ENCODE measurements at places on chromosomes 2 and 18. TPM values are rescaled to one million over a fixed set of nuclear protein-coding genes. Genes with fewer than 3 reads are reported as not detected.

ASPRV1 gene
- total RNA-seq = 0.46 TPM

NTSR2 gene
- not detected for total RNA-seq

DSG4 gene
- total RNA-seq = not detected

CHST10 gene
- 6.0 TPM for total RNA-seq

ACMSD gene
- total RNA-seq = not detected

ZBTB7C gene
- total RNA-seq = 0.46 TPM

NRP2 gene
- total RNA-seq = 54.9 TPM

MPPE1 gene
- 32.6 TPM for total RNA-seq

ANKRD29 gene
- total RNA-seq = 2.0 TPM

RPE gene
- total RNA-seq = 88.4 TPM

OTX1 gene
- not detected for total RNA-seq

STAT4 gene
- 0.56 TPM for total RNA-seq

RUFY4 gene
- not detected for total RNA-seq

PIK3C3 gene
- total RNA-seq = 57.1 TPM

CCDC148 gene
- total RNA-seq = 0.43 TPM

LIPT1 gene
- total RNA-seq = 6.0 TPM

SH3BP4 gene
- total RNA-seq = 35.6 TPM

Data from smooth muscle cell of the pulmonary artery (primary cell).